ENCODE measurements at places on chromosomes 5 and 9.

GRCh38 chr9:32606811-32607210 lies 28.7 kb downstream of the TAF1L start:
- no peak for DNase-seq

DNA sequence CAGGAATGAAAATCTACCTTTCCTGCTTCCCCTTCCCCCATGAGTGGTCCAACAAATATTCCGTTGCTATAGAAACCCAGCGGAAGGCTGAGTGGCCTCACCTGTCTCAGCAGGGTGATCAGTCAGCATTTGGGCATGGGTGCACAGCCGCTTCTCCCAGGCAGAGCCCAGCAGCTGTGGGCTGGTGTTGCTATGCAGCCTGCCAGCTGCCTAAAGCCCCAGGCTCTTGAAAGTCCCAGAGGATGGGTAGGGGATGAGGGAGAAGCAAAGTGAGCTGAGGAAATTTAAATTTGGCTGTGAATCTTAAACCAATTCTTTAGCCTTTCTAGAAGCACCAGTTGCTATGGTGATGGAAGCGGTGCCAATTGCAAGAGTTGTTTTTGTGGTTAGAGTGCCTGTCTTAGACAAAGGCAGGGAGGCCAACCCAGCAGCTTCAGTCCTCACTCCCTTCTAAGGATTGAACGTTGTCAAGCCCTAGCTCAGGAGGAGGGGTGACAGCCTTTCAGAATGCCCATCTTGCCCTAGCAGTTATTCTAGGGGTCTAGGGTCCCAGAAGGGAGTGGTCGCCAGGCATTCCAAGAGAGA lies 151.5 kb upstream of the PITX1 start:
- DNase-seq, result no peak

DNA sequence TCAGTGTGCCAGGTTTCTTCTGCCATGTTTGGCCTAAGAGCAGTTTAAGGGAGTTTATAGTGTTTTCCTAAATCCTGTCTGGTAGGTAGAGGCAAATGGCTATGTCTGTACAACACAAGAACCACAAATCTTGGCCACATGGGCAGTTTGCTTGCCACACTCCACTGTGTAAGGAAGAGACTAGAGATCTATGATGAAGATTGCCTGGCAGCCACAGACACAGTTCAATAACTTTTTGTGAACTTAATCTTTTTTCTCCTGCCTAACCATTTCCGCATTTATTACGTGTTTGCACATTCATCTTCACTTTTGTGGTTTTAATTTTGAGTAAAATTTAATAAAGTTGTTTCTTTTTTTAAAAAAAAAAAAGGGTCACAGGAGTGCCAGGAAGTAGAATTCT lies 5.8 kb downstream of the MFAP3 start:
- DNase-seq, result no peak

- DNase-seq, result no peak
These were observed 186.2 kb downstream of the DCP2 start for GRCh38 chr5:113162770-113163169.

DNA sequence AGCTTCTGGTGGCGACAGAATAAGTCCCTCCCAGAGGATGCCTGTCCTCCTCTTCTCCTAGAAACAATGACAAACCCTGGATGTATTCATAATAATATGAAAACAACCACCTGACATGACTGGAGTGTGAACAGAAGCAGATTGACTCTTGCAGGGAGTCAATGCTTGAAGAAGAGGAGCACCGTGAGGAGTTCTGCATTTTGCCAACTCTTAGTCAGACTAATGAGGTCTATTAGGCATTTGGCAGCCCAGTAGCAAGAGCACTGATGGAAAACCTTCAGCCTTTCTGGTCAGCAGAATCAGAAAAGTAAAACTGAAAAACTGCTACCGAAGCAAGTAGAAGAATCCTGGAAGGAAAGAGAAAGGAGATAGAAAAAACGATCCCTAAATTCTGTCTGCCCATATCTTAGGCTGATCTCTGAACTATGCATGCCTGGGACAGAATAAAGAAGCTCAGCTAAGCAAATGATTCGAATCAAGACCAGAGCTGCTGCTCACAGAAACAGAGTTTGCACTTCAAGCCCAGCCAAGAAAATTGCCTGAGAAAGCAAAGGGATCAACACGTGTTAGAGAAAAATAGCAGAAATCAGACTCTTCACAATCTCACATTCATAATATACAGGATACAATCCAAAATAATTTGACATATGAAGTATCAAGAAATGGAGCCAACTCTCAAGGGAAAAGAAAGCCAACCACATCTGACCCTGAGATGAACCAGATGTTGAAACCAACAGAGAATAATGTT lies 69.5 kb upstream of the OSMR start:
- DNase-seq, result no peak

- no peak for DNase-seq
These were observed 297.7 kb downstream of the MSX2 start for GRCh38 chr5:175021841-175022625.

GRCh38 chr5:59744531-59744992 lies 149.0 kb downstream of the PDE4D start:
- DNase-seq, result no peak

DNA sequence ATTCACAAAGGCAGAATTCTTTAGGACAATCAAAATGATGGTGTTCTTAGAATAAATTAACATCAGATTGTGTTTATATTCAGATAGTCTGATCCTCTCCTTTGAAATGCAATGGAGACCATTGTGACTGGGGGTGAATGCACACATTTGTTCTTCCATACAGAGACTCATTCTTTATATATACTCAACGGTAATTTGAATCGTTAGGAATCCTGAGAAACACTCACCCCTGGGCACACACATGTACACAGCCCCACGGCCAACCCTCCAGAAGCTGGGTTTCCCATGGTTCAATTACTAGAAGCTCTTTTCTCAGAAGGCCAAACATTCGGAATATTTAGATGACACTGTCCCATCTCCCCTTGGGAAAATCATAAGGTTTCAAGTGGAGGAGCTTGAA lies 57.5 kb upstream of the EPB41L4B start:
- DNase-seq, result no peak

DNA sequence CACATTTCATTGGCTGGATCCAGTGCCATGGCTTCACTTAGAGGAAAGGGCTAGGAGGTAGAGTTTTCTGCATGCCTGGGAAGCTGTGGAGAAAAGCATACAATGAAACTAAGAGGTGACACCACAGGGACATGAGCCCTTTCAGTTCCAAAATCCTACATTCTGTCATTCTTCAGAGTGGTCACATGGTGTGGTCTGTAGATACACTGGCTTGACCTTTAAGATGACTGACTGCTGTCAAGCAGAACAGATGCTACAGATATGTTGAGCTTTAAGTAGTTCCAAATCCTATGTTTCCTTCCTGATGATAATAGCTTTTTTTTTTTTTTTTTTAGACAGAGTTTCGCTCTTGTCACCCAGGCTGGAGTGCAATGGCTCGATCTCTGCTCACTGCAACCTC lies 26.2 kb downstream of the DMRT3 start:
- DNase-seq, result no peak

- no peak for DNase-seq
These were observed 79.9 kb upstream of the ACO1 start for GRCh38 chr9:32304495-32304894.

GRCh38 chr5:57676222-57677098 lies 193.8 kb upstream of the ACTBL2 start:
- DNase-seq, result no peak

DNA sequence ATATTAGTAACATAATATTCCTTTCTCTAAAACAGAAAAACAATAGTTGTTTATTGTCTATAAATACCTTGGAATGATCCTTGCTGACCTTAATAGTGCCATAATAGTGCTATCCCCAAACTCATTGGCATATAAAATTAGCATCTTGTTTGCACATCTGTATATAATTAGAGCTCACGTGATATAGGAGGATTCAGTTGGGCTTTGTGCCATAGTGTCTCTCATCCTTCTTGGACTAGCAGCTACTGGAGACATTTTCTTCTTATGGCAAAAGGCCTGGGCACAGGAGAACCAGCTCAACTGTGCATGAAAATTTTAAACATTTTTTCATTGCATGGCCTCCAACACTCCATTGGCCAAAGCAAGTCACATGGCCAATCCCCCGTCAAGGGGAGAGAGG lies 342.5 kb downstream of the SPATA31D1 start:
- no peak for DNase-seq

DNA sequence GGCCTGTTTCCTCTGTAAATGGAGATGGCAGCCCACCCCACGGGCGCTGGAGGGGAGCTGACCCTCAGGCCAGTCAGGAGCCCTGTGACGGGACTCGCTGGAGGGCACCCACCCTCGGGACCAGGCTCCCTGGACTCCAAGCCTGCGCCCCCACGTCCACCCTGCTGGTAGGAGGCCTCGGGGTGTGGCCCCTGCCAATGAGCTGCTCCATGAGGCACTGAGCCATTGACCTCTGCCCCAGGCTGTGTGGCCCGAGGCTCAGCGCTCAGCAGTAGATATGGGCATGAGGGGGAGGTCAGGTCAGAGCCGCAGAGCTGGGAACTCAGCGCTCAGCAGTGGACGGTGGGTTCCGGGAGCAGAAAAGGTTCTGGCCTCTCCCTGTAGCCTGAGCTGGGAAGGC lies 52.3 kb upstream of the EGFL7 start:
- DNase-seq, result no peak

- no peak for DNase-seq
These were observed 677 bp upstream of the MYORG start for GRCh38 chr9:34377404-34377746.

GRCh38 chr5:124148574-124148973 lies 597.9 kb downstream of the ZNF608 start:
- DNase-seq, result no peak

DNA sequence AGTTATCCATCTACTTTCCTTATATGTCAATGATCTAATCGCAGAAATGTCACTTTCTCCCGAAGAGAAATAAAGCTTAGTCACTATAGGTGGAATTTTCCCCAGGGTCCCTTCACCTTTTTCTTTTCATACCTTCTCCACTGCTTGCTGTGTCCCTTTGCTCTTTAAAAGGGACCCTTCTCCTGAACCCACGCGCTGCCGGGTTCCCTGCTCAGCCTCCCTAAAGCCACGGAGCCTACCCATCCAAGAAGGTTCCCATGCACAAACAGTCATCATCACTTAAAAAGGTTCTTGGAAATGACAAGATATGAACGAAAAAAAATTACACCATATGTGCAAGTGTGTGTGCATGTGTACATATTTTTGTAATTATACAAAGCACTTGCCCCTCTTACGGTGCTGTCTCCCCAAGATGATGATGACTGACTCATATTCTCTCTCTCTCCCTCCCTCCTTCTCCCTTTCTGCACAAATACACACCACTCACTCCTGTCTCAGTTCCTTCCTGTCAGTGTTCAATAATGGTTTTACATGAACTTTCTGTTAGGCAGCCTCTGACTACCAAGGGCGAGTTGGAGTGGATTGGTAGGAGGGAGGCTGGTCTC lies 1.5 kb upstream of the PTPRD start:
- no peak for DNase-seq

DNA sequence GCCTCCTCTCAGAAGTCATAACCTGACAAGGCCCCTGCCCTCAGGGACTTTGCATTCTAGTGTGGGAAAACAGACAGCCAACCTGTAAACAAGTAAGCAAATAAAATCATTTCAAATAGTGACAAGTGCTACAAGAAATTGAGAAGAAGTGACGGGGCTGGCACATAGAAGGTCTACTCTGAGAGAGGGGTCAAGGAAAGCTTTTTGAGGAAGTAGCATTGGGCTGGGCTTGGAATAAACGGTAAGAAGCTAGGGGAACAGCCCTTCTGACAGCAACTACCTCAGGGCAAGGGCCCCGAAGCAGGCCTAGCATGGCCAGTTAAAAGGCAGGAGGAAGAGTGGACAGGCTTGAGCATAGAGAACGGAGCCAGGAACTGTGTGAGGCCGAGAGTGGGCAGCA lies 4.8 kb upstream of the SLC2A8 start:
- no peak for DNase-seq

DNA sequence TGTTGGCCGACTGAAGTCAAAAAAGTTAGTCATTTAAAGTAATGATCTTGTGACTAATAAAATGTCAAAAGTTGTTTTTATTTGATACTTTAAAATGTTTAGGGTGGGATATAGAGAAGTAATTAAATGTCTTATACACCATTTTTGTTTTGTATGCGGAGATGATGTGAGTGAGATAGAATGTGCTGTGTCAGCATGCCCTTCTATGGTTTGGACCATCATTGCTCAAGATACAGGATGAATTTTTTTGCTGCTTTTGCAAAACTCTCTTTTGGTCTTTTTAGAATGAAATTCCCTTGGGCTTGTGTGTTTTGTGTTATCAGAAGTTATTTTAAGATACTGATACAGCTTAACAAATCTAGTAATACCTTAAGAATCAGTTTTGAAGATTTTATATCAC lies 12.5 kb downstream of the SRFBP1 start:
- DNase-seq, result no peak

- DNase-seq, result no peak
These were observed 195.3 kb downstream of the GAS1 start for GRCh38 chr9:86751956-86752355.

DNA sequence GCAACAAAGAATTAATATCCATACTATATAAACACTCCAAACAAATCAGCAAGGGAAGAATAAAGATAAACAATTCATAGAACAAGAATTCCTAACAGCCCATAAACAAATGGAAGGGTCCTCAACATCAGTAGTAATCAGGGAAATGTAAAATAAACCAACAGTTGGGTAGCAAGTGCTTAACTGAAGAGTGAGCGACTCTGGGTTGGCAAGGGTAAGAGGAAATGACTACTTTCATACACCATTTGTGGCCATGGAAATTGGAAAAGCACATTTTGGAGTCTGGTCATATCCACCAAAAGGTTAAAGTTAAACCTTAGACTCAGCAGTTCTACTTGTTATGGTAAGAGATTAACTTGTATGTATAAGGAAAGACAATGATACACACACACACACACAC lies 17.4 kb upstream of the RORB start:
- no peak for DNase-seq

DNA sequence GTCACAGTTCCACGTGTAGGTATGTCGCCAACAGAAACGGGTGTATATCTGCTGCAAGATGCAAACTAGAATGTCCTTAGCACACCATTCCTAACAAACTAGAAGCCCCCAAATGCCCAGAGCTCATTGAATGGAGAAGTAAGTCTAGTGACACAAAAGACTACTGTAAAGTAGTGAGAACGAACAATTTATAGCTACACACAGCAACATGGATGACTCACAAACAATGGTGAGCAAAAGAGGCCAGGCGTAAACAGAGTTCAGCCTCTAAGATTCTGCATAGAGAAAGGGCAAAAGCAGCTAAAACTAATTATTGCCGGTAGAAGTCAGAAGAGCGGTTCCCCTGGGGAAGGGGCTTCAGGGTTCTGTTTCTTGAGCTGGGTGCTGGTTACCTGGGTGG lies 74.7 kb downstream of the AMBP start:
- DNase-seq, result no peak

Measured in Kasumi-1 (cell line).